NCI-H2227 treated with DMSO at 0.1 percent for 48 hours (cell line): ENCODE measurements at places on chromosomes 2 and 18.

GRCh38 chr18:48841381-48842258 lies 109.1 kb downstream of the SMAD7 start:
- DNase-seq: no peak

- DNase-seq: no peak
These were observed 86.5 kb downstream of the HAUS1 start for GRCh38 chr18:46190667-46191066.

- no peak for DNase-seq
These were observed 134.1 kb downstream of the CNTNAP5 start for GRCh38 chr2:124159166-124159565.

GRCh38 chr2:98713332-98714015 lies 17.5 kb downstream of the MGAT4A start:
- no peak for DNase-seq

DNA sequence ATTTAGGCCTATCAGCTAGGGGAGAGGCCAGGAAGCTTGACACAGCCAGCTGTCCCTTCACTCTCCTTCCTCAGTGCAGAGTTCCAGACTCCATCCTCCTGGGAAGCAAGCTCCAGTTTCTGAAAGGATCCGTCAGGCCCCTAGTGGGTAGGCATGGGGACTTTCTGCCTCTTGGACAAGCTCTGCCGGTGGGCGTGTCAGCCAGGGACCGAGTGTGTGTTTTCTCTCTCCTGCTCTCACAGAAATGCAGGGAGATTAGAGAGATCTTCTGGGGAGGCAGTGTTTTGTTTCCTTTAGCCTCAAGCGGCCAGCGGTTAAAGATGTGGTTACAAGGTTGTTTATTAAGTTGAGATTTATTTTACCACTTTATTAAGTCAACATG lies 29.9 kb upstream of the OTOS start:
- DNase-seq: no peak

GRCh38 chr2:74089816-74090745 lies 57.6 kb downstream of the BOLA3 start:
- DNase-seq: no peak

- DNase-seq: no peak
These were observed 101.7 kb upstream of the ZFP36L2 start for GRCh38 chr2:43328133-43328532.

DNA sequence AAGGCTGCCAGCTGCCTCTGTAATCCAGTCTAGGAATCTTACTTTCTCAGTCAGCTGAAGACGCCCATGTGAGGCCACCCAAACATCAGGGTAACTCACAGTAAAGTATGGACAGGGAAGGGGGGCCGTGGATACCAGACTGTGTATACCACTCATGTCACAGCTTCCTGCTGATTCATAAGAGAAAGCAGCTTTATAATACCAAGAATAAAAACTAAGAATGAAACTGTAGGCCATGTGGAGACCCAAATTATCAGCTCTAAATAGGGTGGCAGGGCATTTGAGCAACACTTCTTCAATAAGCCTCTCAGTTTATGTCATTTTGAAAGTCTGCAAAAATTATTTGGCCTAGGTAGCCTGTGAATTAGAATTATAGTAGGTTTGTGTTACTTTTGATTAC lies 115.0 kb upstream of the CDCA7 start:
- no peak for DNase-seq

DNA sequence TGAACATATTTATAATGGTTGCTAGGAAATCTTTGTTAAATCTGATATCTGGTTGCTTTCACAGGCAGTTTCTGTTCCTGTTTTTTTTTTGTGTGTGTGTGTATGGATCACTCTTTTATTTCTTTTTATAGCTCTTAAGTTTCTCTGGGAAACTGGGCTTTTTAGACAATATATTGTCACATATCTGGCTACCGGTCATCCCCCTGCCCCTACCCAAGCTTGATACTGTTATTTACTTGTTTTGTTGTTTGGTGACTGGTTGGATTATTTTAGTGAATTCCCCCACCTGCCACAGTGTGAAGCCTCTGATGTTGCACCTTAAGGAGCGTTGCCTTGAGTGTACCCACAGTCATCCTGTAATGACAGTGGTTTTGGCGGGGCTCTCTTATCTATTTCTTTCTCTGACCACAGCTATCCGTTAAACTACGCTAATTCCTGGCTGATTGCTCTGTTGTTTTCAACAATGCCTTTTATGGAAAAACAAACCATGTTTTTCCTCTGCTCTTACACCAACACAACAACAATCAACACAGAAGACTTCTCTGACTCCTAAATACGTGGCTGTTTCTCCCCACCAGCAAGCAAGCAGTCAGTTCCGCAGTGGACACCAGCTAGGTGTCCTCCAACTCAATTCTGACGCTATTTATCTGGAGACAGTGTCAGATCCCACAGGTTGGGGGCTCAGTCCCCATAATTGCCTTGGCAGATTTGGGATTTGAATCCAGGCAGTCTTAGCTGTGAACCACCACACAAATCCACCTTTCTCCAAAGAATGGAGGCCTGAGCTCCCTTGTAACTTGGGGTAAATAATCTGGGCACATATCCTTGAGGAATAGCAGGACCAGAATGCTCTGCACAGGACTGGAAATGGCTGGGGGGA lies 10.9 kb downstream of the GNLY start:
- DNase-seq: no peak

DNA sequence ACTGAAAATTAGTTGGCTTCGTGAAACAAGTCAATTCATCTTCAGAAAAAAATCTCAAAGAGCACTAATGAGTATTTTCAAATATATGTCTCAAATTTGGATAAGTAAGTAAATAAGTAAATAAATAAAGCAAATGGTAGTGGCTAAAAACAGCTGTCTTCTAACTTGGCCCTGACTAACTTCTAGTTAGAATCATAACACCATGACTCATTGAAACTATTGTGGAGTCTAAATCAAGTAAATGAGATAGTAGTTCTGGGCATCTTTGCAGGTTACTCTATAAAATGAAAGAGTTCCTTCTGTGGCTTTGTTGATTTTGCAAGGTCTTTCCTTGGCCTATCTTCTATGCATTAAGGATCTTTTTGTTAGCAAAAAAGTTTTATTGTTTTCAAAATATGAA lies 110.7 kb downstream of the SLC8A1 start:
- no peak for DNase-seq

GRCh38 chr2:46135958-46136357 lies 161.2 kb upstream of the EPAS1 start:
- DNase-seq: no peak

GRCh38 chr2:134431838-134432434 lies 178.1 kb downstream of the MGAT5 start:
- no peak for DNase-seq

- no peak for DNase-seq
These were observed 9.9 kb upstream of the WNT6 start for GRCh38 chr2:218849721-218850120.

DNA sequence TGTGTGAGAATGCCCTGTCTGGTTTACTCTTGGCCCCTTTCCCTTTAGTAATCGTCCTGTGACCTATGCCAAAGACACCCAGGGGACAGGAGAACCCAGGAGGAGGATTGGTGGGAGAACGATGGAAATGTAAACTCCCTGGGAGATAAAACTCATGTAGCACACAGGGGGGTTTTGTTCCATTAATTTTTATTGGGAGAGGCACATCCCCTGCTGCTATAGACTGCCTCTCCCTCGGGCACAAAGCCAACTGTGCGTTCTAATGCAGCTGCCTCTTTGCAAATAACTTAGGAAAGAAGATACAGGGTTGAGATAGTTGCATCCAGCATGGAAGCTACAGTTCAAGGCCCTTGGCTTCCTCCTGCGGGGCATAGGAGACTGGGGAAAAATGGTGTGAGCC lies 489.6 kb downstream of the SLC4A3 start:
- no peak for DNase-seq

DNA sequence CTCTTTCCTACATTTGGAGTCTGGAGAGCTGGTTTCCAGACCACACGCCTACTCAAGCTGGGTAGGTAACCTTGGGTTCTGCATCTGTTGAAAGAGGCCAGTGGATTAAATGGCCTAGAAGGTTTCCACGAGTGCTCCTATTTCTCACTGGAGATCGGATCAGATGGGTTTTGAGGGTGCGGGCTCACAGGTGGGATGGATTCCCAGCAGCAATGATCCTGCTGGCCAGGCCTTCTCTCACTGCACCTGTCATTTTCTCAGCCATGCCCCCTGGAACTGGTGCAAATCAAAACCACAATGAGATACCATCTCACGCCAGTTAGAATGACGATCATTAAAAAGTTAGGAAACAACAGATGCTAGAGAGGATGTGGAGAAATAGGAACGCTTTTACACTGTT lies 747.5 kb upstream of the RAB6C start:
- DNase-seq: no peak

DNA sequence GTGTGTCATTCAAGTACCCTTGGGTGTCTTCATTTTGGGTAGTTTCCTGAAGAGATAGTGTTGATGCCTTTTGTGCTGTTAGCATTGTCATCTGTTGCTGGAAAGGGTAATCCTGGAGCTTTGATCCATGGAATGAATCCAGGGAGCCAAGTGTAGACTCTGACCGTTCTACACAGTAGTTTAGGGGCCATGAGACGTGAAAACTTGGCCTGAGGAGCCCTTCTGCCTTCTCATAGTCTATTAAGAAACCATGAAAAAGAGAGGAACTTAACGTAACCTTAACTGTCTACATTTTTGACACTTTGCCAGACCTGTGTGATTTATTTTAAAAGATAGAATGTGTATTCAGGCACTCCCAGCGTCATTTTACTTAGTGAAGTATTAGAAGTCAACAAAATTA lies 194.0 kb downstream of the BABAM2 start:
- no peak for DNase-seq

GRCh38 chr2:212931271-212931670 lies 220.1 kb downstream of the IKZF2 start:
- DNase-seq: no peak

GRCh38 chr2:9336576-9337314 lies 86.6 kb downstream of the ITGB1BP1 start:
- peak; percentile 95 for DNase-seq

DNA sequence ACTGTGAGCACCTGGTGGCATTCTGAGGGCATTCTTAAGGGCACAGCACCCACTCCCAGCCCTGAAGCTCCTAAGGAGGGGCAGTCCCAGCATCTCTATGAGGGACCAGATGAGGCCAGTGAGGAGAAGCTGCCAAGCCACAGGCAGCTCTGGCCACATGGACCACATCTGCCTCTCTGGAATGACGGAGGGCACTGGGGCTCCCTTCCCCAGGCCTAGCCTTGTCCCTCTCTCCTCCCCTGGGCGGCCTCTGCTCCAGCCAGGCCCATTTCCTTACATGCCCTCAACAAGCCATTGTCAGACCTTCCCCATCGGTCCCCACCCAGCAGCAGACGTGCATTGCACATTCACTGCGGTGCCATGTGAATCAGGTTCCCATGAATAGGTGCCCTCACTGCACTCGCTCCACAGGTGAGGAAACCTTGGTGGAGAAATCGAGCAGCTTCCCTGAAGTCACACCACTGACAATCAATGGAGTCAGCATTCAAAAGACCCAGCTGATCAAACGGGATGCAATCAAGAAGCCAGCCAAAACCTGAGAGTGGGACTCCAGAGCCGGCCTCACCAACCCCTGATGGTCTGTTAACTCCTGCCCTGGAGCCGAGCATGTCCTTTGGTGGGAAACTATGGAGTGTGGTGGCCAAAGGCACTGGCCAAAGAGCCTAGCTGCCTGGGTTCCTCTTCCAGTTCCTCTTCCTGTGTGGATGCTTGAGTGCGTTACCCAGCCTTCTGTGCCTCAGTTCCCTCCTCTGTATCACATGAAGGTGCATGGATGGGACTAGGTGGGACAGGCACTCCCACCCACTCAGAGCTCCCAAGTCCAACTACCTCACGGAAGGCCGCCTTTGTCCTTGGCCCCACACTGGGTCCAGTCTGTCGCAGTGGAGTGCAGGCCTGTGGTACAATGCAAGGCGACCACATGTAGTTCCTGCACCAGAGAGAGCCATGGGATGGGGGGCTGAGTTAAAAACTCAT lies 147.3 kb downstream of the ZFP36L2 start:
- no peak for DNase-seq

DNA sequence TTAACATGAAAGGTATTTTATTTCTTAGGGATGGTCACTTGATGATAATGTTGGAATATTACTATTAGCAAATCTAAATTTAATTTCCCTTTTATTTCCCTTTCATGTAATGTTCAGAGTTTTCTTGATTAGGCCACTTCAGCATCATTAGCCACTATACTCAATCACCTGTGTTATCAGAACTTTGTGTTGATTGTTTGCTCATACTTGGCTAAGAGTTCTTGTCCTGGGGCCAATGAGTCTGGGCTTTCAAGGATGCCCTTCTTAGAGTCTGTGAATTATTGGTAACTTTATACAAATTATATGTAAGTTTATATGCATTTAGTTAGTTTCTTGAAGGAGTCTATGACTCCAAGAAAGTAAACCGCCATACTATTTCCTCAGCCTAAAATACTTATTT lies 408.0 kb upstream of the DDX18 start:
- no peak for DNase-seq

DNA sequence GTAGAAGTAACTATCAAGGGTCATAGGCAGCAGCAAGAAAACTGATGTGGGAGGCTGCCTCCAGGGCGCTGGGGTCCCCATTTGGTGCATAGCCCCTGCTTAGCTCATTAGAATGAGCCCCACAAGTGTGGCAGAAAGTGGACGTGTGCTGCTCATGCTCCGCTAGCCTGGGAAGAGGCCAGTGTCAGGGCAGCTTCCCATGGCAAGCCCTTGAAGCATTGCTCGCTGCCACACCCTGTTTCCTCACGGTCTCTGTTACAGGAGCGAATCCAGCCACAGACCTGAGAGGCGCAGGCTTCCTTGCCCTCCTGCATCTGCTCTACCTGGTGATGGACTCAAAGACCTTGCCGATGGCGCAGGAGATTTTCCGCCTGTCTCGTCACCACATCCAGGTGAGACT lies 22.5 kb downstream of the ELMOD3 start:
- DNase-seq: no peak

DNA sequence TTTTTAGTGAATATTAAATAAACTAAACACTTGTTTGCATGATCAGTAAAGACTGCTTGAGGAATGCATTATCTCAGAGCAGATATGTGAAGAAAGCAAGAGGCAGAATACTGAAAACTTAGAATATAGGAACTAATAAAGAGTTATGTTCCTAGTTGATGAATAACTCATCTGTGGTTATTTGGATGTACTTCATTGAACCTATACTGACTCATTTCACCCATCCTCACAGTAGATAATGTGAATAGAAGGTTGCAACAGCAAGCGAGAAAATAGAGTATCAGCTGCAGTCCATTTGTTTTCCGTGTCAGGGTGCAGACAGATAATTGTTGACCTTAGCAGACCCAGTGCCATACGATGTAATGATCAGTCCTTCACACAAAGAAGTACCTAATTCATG lies 945.7 kb upstream of the LRRTM1 start:
- no peak for DNase-seq

DNA sequence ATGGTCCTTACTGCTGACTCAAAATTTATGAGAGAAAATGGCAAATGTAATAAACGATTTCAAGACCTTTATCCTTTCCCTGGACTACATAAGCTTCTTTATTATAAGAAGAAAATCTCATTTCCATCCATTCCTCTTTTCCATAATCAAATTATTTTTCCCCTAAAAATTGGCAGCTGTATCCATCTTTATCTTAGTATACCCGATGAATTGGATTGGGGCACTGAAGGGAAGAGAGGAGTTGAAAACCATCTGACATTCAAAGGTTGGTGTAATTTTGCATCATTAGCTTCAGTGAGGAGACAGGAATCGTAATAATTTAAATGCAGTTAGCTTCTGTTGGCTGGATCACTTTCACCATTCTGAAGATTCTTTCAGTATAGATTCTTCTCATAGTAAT lies 574.1 kb downstream of the XIRP2 start:
- no peak for DNase-seq
